ENCODE measurements at places on chromosomes 11 and 22.

DNA sequence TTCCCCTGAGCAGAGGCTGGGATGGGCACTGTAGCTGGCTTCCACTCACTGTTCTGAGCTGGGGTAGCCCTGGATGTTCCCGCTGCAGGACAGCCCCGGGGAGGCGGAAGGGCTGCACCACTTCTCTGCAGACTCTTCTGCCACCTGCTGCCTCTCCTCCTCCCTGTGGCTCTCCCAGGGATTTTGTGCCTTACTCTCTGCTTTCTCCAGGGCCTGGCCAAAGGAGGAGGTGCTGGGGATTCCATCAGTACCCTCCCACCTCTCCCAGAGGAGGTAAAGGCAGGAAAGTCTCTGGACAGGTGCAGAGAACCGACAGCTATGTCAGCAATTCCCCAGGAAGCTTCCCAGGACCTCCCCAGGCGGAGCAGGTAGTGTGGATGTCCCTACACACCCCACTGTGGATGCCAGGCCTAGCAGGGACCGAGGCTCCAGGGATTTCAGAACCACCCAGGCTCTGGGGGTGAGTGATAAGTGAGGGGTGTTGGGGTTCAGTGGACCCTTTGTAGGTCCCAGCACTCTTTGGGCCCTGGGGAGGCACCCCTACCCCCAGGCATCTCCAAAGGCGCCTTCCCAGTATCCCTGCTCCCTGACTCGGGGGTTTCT is 11.3 kb downstream of the DUSP8 start:
- H3K4me3 ChIP-seq = no peak overlapping the region
- no peaks in the 10 kb centered on the region for H3K4me1 ChIP-seq
- H3K36me3 ChIP-seq = no peaks in the 10 kb centered on the region
- no peak overlapping the region for H3K27ac ChIP-seq
- H3K27me3 ChIP-seq = no peaks in the 10 kb centered on the region
- DNase-seq = no peak

DNA sequence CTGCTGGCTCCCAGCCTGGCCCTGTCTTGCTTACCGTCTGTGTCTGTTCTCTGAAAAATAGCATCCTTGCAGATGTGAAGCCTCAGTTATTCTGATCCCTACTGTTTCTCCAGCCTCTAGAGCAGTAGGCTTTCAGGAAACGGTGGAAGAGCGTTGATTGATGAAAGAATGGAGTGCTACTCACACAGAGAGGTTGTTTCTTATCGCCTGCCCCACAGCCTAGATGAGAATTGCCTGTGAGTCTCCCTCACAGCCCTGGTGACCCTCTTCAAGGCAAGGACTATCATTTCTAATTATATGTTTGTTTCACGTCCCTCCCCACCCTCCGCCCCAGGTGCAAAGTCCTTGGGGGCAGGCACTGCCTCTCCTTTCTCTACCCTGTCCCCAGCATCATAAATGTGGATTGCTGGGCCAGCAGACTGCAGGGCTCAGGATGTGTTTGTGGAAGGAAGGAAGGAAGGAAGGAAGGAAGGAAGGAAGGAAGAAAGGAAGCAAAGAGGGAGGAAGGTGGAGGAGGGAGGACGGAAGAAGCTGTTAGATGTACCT is 575.3 kb upstream of the B3GAT1 start:
- H3K36me3 ChIP-seq = no peaks in the 10 kb centered on the region
- peaks cover 4% of the 10 kb centered on the region for H3K4me1 ChIP-seq
- no peaks in the 10 kb centered on the region for H3K27me3 ChIP-seq
- DNase-seq = no peak

DNA sequence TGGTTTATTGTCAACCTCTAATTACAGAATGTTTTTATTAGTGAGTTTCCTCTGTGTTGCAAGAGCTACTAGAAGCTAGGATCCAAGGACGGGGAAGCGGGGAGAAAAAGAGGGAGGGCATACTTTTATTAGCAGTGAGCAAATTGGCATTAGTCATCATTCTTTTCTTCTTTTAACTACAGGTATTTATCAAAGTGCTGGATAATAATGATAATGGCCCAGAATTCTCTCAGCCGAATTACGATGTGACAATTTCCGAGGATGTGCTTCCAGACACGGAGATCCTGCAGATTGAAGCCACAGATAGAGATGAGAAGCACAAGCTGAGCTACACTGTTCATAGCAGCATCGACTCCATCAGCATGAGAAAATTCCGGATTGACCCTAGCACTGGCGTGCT is 179.7 kb upstream of the MTNR1B start:
- H3K4me3 ChIP-seq = no peak overlapping the region
- no peaks in the 10 kb centered on the region for H3K27me3 ChIP-seq
- no peak overlapping the region for H3K27ac ChIP-seq
- H3K36me3 ChIP-seq = no peaks in the 10 kb centered on the region
- no peak for DNase-seq

DNA sequence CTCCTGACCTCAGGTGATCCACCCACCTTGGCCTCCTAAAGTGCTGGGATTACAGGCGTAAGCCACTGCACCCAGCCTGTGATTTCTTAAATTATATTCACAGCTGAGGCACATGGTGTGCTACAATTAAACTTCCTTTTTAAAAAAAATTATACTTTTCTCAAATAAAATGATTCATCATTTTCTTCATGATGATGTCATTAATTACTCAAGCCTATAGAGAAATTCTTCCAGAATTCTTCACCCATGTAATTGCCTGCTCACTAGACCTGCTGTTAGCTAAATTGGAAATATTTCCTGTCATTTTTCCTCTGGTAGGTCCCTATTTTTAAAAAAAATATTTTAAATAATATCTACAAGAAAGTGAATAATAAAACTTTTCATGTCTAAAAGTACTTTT is 440.0 kb upstream of the ANO3 start:
- DNase-seq = no peak
- H3K4me3 ChIP-seq = no peak overlapping the region
- no peak overlapping the region for H3K27ac ChIP-seq
- no peaks in the 10 kb centered on the region for H3K27me3 ChIP-seq
- H3K4me1 ChIP-seq = no peaks in the 10 kb centered on the region

DNA sequence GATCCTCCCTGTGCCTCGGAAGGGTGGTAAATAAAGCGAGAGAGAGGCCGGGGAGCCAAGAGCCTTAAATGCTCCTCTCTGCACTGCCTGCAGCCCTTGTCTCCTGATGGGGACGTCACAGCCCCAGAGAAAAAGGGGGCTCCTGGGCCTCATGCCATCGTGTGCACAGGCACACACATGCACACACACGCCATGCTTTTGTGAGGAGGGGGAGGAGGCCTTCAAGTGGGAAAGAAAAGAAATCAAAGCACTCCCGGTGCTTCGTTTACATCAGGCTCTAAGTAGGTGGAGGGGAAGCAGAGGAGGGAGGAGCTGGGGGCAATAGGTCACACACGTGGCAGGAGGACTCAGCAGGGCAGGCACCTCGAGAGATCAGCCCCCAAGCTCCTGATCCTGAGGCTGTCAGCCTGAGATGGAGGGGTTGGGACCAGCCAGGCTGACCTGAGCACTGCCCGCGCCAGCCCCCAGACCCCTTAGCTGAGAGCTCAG is 68.2 kb upstream of the NECTIN1 start:
- H3K4me1 ChIP-seq = no peaks in the 10 kb centered on the region
- H3K27me3 ChIP-seq = no peaks in the 10 kb centered on the region
- H3K36me3 ChIP-seq = no peaks in the 10 kb centered on the region
- no peak overlapping the region for H3K4me3 ChIP-seq
- no peak overlapping the region for H3K27ac ChIP-seq
- no peak for DNase-seq

All from CD4-positive, alpha-beta memory T cell (primary cell).